ENCODE measurements at places on chromosomes 7 and 10.

GRCh38 chr10:131616040-131616439, 284.8 kb upstream of the PPP2R2D start:
- DNase-seq, result no peak

- DNase-seq, result no peak
These were observed 180.8 kb downstream of the JAZF1 start for GRCh38 chr7:27999829-28000228.

DNA sequence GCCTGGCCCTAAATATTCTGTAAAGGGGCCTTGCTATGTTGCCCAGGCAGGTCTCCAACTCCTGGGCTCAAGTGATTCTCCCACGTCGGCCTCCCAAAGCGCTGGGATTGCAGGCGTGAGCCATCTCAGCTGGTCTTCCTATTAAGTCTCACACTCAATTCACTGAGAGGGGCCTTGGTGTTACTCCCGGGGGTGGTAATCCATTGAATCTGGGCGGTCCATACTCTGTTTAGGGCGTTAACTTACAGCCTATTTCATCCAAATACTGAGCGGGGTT, 665 bp upstream of the SRRT start:
- DNase-seq, result no peak

DNA sequence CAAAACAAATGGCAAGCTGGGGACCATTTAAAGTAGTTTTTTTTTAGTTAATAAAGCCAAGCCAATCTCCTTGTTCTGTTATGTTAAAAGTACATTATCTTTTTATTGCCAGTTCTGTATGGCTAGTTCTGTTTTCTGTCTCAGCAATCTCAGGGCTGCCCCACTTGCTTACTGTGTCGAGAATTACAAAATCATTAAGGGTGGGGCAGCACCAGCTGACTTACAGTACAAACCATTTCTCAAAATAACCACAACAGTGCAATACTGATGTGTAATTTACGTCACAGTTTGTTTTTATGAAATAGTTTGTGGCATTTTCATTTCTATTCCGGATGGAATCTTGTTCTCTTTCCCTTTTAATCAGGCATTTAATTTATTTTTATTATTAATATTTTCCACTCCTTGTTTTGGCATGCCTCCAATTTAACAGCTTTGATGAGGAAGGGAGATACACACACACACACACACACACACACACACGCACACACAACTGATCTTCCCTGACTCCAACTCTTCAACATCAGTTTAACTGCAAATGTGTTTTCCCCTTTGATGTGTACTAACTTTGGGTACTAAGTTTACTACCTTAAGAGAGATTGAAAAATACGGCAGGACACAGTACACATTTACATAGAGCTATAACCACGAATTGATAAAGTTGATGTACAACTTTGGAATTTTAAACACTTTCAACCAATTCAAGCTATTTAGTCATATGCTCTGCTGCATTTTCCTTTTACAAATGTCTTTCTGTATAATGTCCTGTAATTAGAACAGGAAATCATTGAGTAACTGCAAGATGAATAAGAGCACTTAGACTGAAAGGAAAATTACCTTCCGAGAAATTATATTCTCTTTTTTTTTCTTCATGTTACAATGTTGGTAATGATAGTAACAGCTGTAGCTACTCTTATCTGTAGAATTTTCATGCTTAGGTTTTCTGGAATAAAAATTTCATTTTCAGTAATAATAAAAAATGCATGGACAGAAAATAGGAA, 91.5 kb downstream of the ARID5B start:
- peak; percentile 68 for DNase-seq

GRCh38 chr7:46949270-46949931, 632.5 kb downstream of the TNS3 start:
- no peak for DNase-seq

GRCh38 chr10:100208276-100208675, 21.1 kb downstream of the CHUK start:
- no peak for DNase-seq
